ENCODE measurements at places on chromosomes 16 and 17.
A peak's percentile ranks its signal among the peaks of the same experiment; 100 is the strongest.

GRCh38 chr16:11916524-11917285, 949 bp upstream of the GSPT1 start:
- no peak for DNase-seq

- DNase-seq, result no peak
Observed at GRCh38 chr16:90018652-90019542, at the start of gene DBNDD1. DBNDD1 (minus strand) TSS chr16:90019456; CDS start chr16:90019341, 115 bp downstream.

DNA sequence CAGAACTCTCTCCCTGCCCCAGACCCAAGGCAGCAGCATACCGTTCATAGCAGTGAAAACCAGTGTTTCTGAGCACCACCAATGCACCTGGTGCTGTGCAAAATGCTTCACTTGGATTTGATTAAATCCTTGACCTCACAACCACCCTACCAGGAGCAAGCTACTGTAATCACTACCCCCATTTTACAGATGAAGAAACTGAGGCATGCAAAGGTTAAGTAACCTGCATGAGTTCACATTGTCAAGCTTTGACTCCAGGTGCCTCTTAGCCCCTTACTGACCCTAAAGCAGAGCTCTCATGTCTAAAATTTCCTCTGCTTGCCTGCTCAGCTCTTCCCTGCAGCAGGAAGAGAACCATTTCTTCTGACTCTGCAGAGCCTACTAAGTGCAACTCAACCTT, 34.2 kb upstream of the GOSR2 start:
- no peak for DNase-seq

- DNase-seq, result no peak
Observed at GRCh38 chr16:10983159-10983558, 38.8 kb downstream of the CLEC16A start.

DNA sequence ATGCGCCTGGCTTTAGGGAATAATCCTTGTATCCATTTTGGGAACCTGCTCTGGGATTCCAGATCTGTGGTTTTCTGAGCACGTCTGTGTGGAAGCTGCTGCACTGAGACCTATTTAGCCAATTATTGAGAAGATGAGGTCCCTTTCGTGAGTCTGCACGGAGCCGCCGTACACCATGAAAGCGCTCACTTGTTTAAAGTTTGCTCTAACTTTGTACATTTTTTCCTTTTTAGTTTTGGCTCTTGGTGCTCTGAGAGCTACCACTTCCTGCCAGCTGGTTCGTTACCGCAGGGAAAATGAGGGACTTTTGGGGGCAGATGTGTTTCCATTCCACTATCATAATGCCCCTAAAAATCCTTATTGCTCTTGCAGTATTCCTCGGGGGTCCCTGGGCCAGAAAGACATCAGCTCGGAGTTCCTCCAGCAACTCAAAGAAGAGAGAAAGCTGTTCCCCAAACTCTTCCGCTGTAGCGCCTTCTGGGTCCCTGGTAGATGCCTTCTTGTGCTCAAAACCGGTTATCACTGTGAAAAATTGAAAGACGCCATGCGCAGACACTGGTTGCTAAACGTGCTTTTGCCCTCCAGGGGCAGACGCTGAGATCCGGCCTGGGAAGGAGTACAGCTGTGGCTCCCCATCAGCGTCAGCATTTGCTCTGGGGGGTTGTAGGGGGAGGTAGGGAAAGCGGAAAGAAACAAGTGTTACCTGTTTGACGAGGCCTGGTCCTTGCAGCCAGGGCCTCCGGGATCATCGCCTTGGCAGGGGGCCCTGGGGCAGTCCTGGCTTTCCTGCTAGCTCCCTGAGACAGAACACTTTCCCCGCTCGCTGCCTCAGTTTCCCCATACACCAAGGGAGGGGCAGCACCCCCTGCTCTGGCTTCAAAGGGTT, 238.1 kb downstream of the MRTFB start:
- no peak for DNase-seq

- DNase-seq, result no peak
Observed at GRCh38 chr16:27429330-27429871, 27.4 kb downstream of the IL21R start.

DNA sequence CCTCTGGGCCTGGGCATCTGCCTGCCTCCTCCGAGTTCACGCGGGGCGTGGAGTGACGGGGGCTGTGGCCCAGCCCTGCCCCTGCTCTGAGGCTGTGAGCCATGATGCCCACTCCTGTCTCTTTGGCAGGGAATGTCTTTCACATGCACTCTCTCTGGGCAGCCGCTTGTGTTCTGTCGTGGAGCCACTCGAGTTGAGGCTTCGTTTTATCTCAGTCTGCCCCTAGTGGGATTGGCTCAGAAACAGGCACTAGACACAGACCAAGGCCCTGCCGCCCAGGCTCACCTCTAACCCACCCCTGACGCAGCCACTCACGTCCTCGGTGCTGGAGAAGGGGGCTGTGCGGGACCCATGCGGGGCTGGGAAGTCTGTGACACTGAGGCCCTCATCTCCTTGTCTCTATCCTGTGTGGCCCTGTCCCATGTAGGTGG, 67.5 kb upstream of the KCTD5 start:
- DNase-seq, result no peak

GRCh38 chr16:29877266-29877961, 14.4 kb upstream of the CDIPT start:
- DNase-seq, result no peak

DNA sequence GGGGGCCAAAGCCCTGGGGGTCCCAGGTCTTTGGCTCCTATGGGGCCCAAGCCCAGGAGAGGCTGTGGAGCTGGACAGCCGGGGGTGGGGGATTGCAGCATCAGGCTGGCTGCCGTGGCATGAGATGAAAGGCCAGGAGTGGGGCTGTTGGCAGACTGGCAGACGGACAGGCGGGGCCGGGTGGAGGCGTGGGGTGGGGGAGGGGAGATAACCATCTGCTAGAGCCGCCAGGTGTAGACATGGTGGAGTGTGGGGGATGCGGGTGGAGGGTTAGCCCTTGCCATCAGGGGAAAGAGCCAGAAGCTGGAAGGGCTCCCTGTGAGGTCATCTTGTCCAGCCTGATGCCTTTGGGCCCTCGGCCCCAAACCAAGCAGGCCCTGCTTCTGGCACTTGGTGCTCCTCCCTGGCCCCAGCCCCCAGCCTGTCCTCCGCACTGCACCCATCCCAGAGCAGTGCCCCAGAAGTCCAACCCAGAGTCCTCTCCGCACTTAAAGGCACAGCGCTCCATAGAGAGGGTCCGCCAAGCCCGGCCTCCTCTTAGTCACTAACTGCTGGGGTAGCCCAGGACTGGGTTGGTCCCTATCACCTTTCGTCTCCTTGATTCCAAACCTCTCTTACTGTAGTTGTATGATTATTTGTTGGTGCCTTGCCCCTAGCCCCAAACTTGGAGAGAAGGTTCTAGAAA, 33.3 kb upstream of the DLX4 start:
- no peak for DNase-seq

- DNase-seq, result no peak
Observed at GRCh38 chr16:15765880-15766279, 90.9 kb downstream of the MYH11 start.

GRCh38 chr17:28938552-28938951, 12.8 kb downstream of the PHF12 start:
- no peak for DNase-seq

DNA sequence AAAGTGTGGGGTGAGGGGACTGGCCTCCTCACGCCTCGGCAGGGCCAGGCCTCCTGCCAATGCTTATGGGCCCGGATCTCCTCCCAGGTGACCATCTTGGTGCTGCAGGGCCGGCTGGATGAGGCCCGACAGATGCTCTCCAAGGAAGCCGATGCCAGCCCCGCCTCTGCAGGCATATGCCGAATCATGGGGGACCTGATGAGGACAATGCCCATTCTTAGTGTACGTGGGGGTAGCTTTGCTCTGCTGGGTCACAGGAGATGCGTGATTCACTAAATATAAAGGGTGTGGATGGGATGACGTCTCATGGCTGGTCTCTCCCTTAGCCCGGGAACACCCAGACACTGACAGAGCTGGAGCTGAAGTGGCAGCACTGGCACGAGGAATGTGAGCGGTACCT, 19.5 kb downstream of the NUP85 start:
- DNase-seq, result no peak

DNA sequence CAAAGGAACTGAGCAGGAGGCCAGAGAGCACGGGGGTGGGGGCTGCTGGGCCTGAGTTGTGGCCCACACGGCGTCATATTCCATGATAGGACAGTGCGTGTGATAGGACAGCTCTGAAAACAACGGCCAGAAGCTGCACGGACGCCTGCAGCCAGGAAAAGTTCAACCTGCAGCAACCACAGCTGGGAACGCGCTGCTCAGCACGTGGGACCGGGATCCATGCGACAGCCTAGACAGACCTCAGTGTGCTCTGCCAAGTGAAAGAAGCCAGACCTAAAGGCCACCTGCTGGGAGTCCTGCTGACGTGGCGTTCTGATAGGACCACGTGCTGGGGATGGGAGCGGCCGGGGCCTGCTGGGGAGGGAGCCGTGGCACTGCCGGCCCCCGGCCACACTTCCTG, 21.6 kb downstream of the CTU2 start:
- no peak for DNase-seq

DNA sequence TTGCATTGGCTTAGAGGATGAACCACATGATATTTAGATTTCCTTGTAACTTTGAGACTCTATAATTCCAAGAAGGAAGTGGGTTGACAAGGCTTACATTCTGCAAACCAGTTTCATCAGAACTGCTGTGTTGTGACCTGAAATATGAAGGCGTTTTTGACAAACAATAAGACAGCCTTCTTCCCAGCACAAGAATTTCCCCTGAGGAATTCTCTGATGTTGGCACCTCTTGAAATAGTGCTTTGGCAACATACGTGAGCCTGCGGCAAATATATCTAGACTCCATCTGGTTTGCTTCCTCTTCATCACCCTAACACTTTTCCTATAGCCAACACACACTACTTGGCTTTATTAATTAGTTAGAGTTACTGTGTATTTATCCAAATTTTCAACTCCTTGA, 585.5 kb upstream of the SOX9 start:
- no peak for DNase-seq

DNA sequence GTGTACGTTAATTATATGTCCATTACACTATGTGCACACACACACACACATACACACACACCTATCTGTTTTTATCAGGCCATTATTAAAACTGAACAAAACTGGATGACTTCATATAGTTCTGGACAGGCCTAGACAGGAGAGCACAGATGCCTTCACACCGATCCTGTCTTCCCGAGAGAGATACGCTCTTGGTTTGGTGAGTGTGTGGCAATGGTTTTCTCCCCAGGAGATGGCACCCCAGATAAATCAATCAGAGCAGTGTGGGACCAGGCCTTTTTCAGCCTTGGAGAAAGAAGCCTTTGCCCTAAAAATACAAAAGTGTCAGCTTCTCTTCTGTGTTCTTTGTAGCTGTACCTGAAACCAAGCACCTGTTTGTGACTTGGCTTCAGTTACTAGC, 83.7 kb downstream of the CPPED1 start:
- no peak for DNase-seq

GRCh38 chr17:55513885-55514590, 2.8 kb upstream of the SMIM36 start:
- DNase-seq, result peak; percentile 54

DNA sequence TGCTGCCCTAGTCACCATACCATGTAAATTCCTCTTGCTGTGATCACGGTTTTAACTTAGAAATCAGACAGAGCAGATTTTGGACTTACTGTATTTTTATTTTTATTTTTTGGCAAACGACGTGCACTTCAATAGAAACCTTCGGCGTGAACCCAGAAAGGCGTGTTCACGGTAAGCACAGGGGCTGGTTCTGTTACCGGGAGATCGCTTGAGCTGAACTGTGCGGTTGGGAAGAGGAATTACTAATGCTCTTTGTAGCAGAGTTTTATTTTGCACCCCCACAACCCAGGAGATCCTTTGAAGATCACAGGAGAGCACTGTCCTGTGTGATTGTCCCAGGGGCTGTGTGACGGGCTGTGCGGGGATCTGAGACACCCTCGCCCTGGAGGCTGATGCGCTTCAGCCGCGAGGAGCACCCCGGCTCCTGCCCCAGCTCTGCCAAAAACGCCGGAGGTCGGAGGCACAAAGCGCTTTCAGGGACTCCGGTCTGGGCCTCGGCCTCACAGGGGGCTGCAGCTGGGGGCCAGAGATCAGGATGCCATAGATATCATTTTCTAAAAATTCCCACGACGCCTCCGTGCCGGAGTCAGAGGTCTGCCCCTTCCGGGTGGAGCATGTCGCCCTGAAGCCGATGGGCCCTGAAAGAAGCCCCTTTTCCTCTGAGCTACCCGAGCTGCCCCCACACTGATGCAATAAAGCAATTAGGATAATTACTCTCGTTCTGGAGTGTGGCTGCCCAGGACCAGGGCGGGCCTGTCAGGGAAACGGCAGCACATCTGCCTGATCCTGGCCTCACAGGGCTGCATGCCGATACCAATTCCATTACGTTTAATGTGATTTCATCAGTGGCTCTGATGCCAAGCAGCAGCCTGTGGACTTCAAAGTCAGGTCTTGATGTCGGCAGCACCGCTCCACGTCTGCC, 71.8 kb downstream of the LMF1 start:
- no peak for DNase-seq

- no peak for DNase-seq
Observed at GRCh38 chr17:77527409-77527808, 386.6 kb downstream of the SEC14L1 start.

DNA sequence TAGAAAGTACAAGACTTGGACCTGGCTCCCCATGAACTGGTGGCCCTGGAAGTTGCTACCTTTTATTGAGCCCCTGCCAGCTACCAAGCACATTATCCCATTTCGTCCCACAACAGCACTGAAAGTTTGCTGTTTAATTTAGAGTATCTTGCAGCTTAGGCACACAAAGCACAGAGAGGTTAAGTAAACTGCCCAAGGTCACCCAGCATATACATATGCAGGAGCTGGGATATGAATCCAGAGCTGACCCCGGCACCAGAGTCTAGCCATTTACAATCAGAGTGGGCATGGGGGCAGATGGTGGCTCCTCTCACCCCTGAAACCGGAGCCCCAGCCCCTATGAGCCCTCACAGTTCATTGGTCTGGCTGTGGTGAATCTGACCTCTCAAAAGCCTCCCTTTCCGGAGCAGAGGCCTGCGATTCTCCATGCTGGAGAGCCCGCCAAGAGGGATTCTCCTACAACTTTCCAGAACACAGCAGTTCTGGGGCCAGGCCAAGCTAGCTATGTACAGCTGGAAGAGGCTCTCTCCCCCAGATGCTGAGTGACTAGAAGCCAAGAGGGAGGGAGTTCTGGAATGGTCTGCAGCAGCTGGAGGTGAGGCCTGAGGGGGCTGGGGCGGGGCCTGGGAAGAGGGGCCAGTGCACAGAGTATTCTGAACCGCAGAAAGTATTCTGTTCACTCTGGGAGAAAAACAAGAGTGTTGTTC, 58.3 kb downstream of the SREBF1 start:
- DNase-seq, result no peak

DNA sequence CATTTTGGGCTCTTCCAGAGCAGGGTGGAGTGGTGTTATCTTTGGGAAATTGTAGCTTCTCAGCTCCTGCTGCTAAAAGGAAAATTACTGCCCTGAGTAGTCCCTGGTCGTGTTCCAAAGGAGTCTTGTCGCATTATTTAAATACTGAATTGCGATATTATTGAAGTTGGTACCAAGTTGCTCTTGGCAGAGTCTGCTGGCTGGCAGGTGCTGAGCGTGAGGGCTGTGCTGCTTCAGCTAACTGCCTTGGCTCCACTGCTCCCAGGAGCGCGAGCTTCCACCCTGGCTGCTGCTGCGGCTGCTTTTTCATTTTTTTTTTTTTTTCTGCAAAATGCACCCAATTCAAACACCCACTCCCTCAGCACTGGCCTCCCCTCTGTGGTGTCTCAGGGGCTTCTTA, 289.8 kb downstream of the MAF start:
- DNase-seq, result no peak

GRCh38 chr16:57947261-57947660, 23.7 kb downstream of the CNGB1 start:
- DNase-seq, result no peak

- DNase-seq, result no peak
Observed at GRCh38 chr16:4700997-4701743, 7.8 kb downstream of the NUDT16L1 start.
